DND-41 (cell line): ENCODE measurements at places on chromosomes 1 and 21.
A peak's percentile ranks its signal among the peaks of the same experiment; 100 is the strongest.

DNA sequence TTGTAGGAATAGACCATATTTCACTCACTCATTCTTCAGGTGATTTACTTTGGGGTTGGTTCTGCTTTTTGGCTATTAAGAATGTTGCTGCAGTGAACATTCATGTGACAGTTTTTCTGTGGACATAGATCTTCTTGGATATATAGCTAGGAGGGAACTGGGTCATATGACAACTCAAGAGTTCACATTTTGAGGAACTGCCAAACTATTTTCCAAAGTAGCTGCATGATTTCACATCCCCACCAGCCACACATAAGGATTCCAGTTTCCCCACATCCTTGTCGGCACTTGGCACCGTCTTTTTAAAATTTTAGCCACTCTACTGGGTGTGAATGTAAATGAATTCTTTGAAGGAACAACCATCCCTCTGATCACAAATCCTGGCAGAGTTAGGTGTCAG, 126.0 kb downstream of the PRDM2 start:
- DNase-seq, result no peak

DNA sequence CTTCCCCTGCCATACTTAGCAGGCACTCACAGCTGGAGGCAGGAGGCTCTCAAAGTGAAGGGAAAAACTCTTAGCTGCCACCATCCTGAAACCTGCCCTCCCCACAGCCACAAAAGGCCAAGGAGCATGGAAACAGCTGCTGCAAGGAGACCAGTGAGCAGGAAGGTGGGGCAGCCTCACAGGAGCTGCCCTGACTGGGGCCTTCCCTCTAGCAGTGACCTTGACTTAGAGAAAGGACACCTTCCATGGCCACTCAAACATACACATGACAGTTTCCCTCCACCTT, 126.3 kb downstream of the HIVEP3 start:
- peak; percentile 43 for DNase-seq

GRCh38 chr1:10692401-10693021, 103.9 kb downstream of the CASZ1 start:
- DNase-seq, result peak; percentile 70

DNA sequence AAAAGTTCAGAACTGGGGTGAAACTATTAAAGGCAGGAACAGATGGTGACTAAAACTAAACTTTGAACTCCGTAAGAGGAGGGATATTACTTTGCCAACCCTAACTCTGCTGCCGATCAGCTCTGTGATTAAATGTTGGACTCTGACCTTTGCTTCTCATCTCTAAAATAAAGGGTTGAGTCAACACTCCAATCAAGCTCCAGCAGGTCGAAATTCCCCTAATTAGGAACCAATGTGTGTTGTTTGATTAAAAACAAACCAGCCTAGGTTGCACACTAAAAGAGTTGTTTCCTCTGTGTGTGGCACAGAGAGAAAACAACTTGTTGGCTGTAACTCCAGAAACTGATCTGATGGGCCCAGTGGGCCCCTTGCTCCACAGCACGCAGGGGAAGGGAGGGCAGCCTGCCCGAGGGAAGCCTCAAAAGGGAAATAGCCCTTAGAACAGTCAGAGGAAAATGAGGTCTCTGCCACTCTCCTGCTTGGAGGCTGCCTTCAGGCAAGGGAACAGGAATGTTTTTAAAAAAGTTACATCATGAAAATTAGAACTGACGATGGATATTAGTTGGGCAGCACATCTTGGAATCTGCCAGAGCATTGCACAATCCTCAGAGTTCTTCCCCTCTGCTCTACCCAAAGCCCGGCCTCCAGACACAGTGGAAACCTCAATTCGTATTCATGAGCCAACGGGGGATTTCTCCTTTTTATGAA, 69.3 kb downstream of the KCTD3 start:
- no peak for DNase-seq

- DNase-seq, result no peak
These were observed 244.7 kb downstream of the PTPRU start for GRCh38 chr1:29481031-29481430.

- no peak for DNase-seq
These were observed 34.9 kb downstream of the PLXNA2 start for GRCh38 chr1:208209286-208209685.

GRCh38 chr21:37535130-37535529, 168.6 kb downstream of the DYRK1A start:
- DNase-seq, result no peak

DNA sequence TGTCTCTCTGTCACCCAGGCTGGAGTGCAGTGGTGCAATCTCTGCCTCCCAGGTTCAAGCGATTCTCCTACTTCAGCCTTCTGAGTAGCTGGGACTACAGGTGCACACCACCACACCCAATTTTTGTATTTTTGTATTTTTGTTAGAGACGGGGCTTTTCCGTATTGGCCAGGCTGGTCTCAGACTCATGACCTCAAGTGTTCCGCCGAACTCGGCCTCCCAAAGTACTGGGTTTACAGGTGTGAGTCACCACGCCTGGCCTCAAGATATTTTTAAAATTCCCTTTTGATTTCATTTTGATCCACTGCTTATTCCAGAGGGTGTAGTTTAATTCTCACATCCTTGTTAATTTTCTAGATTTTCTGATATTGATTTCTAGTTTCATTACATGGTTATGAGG, 3.8 kb downstream of the IFI44L start:
- DNase-seq, result no peak

DNA sequence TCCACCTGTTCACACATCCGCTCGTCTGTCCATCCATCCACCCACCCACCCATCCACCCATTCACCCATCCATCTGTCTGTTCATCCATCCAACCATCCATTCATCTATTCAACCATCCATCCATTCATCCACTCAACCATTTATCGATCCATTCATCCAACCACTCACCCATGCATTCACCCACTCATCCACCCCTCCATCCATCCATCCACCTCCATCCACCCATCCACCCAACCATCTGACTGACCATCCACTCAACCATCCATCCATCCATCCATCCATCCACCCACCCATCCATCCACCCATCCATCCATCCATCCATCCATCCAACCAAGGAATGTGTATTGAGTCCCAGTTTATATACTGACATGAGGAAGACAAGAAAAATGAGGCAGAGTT, 73.1 kb downstream of the UMODL1 start:
- no peak for DNase-seq

- no peak for DNase-seq
These were observed 25.7 kb upstream of the KCNC4 start for GRCh38 chr1:110184446-110184845.

DNA sequence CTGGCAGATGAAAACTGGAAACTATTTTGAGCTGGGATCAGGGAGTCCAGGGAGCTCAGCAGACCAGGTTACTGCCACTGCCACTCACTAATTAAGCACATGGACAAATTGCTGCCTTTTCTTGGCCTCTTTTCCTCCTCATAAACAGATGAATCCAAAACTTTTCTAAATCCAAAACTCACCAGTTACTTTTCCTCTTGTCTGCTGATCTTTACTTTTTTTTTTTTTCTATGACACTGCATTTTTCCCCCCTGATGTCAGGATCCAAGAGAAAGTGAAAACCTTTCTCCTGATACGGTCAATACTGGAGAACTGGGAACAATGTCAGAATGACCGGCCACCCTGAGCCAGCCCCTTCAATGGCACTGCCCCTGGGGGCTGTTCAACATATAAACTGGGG, 405.8 kb downstream of the DUSP10 start:
- DNase-seq, result no peak

DNA sequence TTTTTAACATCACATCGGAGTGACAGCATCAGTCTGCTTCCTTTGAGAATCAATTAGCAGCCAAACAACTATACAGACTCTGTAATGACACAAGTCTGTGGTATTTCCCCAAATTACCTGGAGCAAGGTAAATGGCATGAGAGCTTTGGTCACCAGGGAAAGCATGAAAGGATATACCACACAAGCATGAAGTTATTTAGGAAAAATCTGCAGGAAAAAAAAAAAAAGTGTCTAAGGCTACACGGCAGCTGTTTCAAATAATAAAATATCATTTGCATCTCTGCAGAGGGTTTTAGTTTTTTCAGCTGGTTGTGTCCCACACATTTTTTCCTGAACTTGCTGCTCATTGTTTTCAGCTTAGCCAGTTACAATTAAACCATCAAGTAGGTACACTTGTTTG, 234.7 kb downstream of the TTLL7 start:
- no peak for DNase-seq

DNA sequence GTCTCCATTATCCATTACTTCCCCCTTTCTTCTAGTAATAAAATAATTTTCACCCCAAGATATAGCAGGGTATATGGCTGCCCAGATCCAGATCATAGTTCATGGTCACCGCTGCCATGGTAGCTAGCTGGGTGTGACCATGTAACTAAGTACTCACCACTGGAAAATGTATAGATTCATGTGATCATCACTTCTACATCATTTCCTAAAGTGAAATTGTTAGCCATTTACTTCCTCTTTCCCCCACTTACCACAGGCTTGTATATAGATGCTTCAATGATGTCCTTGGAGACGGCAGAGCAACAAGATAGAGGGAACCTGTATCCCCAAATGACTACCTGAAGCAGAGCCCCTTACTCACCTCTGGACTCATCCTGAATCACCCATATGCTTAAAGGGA, 22.7 kb upstream of the EYA3 start:
- DNase-seq, result no peak

DNA sequence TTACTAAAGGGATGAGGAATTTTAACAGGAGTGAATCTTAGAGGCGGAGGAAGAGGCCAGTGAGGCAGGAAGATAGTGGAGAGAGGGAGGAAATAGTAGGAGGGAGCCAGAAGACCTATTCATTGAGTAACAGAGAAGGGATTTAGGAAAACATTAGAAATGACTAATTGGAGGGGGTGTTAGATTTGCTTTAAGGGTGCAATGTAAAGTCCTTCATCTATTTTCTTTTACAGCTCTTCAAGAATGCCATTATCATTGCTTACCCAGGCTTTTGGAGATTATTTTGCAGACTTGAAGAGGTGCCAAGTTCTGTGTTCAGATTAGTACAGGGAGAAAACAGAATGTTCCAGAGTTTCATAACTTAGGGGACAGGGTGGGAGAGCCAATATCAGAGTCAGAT, 33.8 kb downstream of the OR10J1 start:
- no peak for DNase-seq

- no peak for DNase-seq
These were observed 1.7 kb downstream of the SOAT1 start for GRCh38 chr1:179295164-179295755.

DNA sequence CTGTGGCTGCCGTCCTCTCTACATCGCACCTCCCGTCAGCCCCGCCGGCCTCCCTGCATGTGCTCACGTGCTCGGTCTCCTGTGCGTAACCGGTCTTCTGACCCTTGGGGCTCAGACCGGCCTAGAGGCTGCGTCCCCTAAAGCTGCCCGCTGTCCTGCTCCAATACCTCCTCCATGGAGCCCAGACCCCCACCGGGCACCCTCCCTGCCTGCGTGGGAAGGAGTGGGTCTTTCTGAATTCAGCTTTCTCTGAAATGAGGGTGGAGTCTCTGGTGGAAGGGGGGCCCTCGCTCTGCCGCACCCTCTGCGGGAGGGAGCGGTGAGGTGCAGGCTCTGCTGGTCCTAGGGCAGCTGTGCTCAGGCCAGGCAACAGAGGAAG, 18.7 kb upstream of the POFUT2 start:
- no peak for DNase-seq

DNA sequence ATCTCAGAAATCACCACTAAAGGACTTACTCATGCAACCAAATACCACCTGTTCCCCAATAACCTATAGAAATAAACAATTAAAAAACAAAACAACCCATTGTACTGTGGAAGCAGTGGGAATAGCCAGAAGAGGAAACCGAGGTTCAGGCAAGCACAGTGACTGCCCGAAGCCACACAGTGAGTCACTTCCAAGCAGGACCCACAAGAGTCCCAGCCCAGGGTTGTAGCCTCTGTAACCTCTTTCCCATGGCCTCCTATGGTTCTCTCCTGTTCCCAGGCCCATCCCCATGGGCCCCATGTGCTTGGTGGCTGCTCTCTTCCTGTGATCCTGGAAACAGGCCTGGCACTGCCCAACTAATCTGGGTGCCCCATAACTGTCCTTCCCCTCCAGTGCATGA, 29.0 kb upstream of the HTR1D start:
- DNase-seq, result no peak

DNA sequence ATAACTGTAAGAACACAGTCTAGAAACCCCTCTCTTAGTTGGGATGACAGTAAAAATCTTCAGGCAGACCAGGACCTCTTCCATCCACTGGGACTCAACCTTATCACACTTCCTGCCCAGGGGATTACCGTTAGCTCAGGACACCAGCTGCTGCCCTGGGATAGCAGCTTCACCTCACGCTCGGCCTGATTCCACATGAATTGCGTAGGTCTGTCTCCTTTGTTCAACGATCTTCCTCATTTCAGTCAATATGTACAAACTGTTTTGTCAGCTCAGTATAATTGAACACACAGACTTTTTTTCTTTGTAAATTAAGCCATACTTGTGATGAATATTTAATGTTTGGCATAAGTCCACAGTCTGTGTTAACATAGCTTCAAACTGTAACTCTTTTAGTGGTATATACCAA, 290.4 kb downstream of the GRIK1 start:
- DNase-seq, result no peak

DNA sequence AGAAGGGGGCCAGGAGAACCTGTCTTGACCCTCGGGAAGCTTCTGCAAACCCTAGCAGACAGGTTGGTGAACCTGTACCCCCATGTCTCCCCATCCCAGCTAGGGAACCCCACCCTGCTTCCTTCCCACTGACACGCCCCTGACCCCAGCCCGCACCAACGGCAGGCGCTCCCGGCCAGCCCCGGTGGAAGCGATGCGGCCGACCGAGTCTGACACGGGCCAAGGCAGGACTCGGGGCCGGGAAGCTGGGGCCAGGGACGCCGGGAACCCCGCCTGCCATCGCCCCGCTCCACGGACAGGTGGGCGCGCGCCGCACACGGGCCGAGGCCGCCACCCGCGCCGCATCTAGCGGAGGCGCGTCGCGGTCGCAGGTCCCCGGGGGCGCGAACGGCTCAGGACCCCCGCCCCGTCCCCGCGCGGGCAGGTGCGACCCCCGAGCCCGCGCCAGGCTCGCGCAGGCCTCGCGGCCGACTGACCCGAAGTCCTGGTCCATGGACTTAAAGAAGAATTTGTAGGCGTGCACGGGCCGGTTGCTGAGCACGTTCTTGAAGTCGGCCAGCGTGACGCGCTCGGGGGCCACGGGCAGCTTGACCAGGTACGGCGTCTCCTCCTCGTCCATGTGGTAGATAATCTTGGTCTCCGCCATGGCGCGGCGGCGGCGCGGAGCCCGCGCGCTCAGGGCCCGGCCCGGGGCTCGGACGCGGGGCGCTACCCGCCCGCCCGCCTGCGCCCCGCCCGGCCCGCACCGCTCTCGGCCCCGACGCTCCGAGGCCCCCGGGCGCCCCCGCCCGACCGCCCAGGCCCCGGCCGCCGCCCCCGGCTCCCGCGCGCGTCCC, 580 bp downstream of the DVL1 start:
- no peak for DNase-seq

- DNase-seq, result no peak
These were observed 446.6 kb downstream of the PTPRU start for GRCh38 chr1:29682919-29683295.

DNA sequence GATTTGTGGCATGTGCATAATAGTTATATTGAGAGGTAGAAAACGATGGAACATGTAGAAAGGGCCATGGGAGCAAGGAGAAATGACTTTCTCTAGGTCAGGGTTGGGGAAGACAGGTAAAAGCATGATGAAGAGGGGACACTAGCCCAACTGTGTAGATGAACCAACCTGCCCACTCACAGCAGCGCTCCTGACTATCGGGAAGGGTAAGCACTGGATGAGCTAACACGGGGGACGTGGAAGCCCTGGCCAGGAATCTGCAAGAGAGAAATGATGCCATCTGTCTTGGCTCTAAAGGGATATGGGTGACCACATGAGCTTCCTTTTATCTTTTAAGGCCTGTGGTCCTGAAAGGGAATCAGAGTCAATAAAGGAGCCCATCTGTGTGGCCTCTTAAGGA, 36.2 kb upstream of the TMEM125 start:
- no peak for DNase-seq

- no peak for DNase-seq
These were observed 77.8 kb downstream of the C4BPA start for GRCh38 chr1:207181847-207182246.
